ENCODE measurements at places on chromosomes 2 and 18.

GRCh38 chr2:21203976-21204375, 80.2 kb downstream of the TDRD15 start:
- DNase-seq: no peak

DNA sequence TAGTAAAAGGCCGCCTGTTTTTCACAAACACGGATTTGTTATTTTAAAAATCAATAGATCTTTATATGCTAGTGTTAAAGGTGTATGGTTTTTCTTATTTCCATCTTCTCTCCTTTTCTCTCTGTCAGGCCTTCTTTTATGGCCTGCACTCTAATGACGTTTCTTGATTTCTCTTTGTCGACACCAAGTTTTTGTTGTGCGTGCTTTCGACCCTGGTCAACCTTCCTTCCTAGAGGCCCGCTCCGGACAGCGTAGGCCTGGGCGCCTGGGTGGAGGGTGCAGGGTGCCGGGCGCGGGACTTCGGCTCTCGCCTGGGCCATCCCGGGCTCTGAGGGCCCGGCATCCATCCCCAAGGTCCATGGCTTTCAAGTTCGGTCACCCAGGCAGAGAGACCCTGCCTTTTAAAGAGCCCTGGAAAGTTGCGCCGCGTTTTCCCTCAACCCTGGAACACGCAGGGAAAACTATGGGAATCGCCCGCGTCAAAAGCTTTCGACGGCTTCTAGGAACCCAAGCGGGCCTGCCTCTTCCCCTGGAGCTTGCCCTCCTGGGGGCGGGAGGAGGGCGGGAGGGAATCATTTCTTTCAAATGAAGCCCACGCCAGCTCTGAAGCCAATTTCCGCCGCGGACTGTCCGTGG, 4.1 kb upstream of the SATB2 start:
- no peak for DNase-seq

GRCh38 chr2:197285361-197285760, 25.2 kb downstream of the ANKRD44 start:
- DNase-seq: no peak

- peak; percentile 93 for DNase-seq
Measured at GRCh38 chr2:156341452-156342253, 9.1 kb upstream of the NR4A2 start.

GRCh38 chr2:173716458-173717052, 248.6 kb downstream of the SP3 start:
- DNase-seq: no peak

Measured in suppressor macrophage (primary cell).